ENCODE measurements at places on chromosomes 12 and 14.

DNA sequence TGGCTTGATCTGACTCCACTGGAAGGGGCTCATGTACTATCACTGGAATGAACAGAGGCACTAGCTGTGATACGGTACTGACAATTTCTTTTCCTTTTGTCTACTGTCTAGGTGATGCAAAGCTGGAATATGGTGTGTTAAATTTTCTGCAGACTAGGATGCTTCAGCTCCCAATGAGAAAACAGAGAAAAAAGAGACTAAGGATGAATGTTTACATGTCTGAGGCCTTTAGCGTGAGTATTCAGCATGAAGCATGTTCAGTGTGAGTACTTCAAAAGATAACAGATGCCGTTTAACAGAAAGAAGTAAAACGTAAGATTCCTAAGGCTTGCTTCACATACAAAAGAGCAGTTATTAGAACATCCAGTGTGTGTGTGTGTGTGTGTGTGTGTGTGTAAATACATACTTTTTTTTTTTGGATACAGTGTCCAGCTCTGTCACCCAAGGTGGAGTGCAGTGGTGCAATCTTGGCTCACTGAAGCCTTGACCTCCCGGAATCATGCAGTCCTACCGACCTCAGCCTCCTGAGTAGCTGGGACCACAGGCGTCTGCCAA is 92.3 kb upstream of the FERMT2 start:
- no peak for DNase-seq

GRCh38 chr12:119179335-119180021 is 747 bp downstream of the HSPB8 start:
- no peak for DNase-seq

- no peak for DNase-seq
Observed at GRCh38 chr12:107449891-107450290, 235.7 kb upstream of the PWP1 start.

GRCh38 chr14:61643555-61643954 is 51.8 kb upstream of the HIF1A start:
- DNase-seq = no peak

GRCh38 chr12:129903956-129904829 is at the start of gene TMEM132D:
Gene TMEM132D (minus strand): TSS chr12:129904025.
- no peak for DNase-seq

DNA sequence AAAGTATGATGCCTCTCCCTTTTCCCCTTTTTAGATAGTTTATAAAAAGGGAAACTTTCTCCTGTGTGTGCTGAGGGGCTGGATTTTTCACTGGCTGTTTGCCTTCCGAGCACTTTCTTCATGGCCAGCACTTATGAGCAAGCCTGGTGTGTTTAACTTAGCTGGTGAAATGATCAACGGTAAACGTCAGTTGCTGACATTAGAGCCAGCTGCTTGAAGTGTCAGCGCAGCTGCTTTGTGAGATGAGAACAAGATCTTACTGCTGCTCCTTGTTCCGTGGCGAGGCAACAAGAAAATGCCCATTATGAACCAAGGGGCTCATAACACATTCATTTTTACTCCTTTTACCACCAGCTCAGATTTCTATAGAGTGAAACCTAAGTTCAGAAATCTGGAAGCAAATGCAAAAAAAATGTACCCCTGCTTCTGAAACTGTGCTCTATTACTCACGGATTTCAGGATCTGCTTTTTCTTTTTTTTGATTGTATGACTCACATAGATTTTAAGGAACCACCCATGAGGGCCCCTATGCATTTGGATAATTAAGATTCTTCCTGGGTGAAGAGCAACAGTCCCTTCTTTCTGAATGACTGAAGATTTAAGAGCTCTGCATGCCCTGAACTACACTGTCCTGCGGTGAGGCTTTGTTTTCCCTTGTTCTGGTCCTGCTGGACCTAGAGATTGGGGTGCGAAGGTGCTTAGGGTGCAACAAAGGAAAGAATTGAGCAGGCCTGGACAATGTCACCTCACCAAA is 74.3 kb upstream of the CPM start:
- peak; percentile 42 for DNase-seq

GRCh38 chr12:111222523-111222922 is 146.4 kb downstream of the PHETA1 start:
- DNase-seq = no peak

GRCh38 chr12:110941391-110941790 is 21.0 kb upstream of the MYL2 start:
- no peak for DNase-seq
